Heart right ventricle (tissue), 16 donors: ENCODE measurements at places on chromosomes 16 and 17. TPM values are rescaled to one million over a fixed set of nuclear protein-coding genes. Genes with fewer than 3 reads are reported as not detected.
A peak's percentile ranks its signal among the peaks of the same experiment; 100 is the strongest.

- DNase-seq = no peak
- H3K4me3 ChIP-seq = peak overlapping the region; percentile 33
- peaks cover 16% of the 10 kb centered on the region for H3K4me1 ChIP-seq
- H3K27me3 ChIP-seq = no peaks in the 10 kb centered on the region
- no peaks in the 10 kb centered on the region for H3K36me3 ChIP-seq
Observed at GRCh38 chr16:1343428-1344242, 8.0 kb downstream of the TSR3 start.

GJD3 gene
- 1.6 TPM for total RNA-seq

- no peaks in the 10 kb centered on the region for H3K27me3 ChIP-seq
- H3K36me3 ChIP-seq = no peaks in the 10 kb centered on the region
- H3K4me1 ChIP-seq = peaks cover 6% of the 10 kb centered on the region
- no peak overlapping the region for H3K27ac ChIP-seq
Observed at GRCh38 chr16:17360693-17361122, 110.1 kb downstream of the XYLT1 start.

DNA sequence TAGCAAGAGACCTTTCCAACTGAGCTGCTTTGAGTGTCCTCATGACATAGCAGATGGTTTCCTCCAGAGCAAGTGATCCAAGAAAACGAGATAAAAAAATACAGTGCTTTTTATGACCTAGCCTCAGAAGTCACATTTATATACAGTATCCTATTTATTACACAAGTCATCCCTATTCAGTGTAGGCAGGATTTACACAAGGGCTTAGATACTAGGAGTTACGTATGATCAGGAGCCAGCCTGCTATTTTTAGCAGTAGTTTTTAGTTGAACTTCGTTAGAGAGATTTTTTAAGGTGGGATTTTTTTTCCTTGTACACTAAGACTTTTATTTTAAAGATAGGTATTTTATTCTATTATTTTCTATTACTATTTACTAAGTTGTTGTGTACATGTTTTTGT, 58.4 kb downstream of the PHKB start:
- H3K27me3 ChIP-seq = no peaks in the 10 kb centered on the region
- peak overlapping the region; percentile 48 for H3K27ac ChIP-seq

DNA sequence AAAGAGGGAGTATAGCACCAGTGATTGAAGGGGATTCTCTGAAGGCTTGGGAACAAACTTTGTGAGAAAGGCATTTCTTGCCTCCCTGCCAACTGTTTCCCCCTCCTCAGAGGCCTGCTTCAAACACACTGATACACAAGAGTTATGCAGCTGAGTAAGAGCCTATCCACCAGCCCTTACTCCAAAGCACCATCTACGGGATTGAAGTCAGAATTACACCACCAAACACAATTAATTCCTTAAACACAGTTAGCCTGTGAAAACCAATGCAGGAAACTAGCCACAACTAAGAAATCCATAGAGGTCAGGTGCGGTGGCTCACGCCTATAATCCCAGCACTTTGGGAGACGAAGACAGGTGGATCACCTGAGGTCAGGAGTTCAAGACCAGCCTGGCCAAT, 138.3 kb downstream of the SHCBP1 start:
- no peak for DNase-seq
- peaks cover 4% of the 10 kb centered on the region for H3K27me3 ChIP-seq
- no peak overlapping the region for H3K4me3 ChIP-seq

GRCh38 chr16:48479955-48480354, 94.7 kb upstream of the SIAH1 start:
- H3K36me3 ChIP-seq = no peaks in the 10 kb centered on the region
- H3K27ac ChIP-seq = no peak overlapping the region
- no peaks in the 10 kb centered on the region for H3K27me3 ChIP-seq
- H3K4me3 ChIP-seq = no peak overlapping the region
- no peak for DNase-seq

- H3K4me1 ChIP-seq = peaks cover 10% of the 10 kb centered on the region
- H3K4me3 ChIP-seq = no peak overlapping the region
- H3K36me3 ChIP-seq = no peaks in the 10 kb centered on the region
Observed at GRCh38 chr17:2939714-2940351, 123.6 kb downstream of the OR1D5 start.

CHD3 gene
- 9.7 TPM for total RNA-seq

- no peak overlapping the region for H3K27ac ChIP-seq
- no peaks in the 10 kb centered on the region for H3K27me3 ChIP-seq
- no peak for DNase-seq
- H3K4me1 ChIP-seq = no peaks in the 10 kb centered on the region
Observed at GRCh38 chr16:78432451-78432850, 333.0 kb downstream of the WWOX start.
